ENCODE measurements at places on chromosomes 2 and 18.
A peak's percentile ranks its signal among the peaks of the same experiment; 100 is the strongest.

DNA sequence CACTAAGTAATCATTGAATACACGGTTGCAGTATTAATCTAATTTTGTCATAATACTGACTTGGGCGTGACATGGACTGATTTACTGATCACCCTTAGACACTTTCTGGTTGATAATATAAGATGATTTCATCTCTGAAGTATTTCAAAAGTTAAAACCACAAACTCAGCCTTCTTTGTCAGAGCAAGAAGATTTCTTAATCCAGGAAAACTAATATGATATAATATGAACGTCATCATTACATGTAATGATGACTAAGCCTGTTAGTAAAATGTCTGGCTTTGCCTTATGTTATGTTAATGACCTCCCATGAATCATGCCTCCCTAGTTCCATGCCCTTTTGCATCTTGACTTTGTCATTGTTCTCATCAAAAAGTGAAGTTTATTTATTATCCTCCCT lies 1325.0 kb upstream of the CDH2 start:
- no peak for DNase-seq

DNA sequence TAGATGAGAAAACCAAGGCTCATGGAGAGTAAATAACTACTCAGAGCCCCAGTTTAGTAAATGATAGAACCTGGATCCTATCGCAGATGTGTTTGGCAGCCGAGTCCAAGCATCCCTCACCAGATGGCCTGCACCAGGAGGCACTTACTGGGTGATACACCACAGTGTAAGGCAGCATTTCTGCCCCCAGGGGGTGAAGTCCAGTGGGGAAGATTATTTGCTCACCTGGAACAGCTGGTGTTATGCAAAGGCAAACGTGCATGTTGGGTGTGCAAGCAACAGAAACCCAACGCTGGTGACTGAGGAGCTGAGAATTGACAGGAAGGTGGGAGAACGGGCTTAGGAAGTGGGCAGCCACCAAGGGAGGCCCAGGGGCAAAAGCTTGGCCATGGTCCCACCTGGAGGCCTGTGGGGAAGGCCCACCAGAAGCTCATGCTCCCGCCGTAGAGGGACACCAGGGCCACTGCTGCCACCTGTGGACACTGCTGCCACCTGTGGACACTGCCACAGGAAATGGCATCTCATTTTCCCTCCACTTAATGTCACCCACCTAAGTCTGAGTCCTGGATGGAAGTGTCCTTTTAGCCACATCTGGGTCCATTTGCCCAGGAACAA lies 100.6 kb downstream of the TFCP2L1 start:
- DNase-seq: no peak

GRCh38 chr2:229346816-229347540 lies 75.9 kb upstream of the PID1 start:
- no peak for DNase-seq

GRCh38 chr18:36468161-36468560 lies 170.6 kb downstream of the FHOD3 start:
- DNase-seq: no peak

GRCh38 chr2:10305715-10306114 lies 3.0 kb downstream of the HPCAL1 start:
- peak; percentile 74 for DNase-seq

All from activated CD4-positive, alpha-beta T cell treated with anti-CD3 and anti-CD28 coated beads for 48 hours (primary cell).